ENCODE measurements at places on chromosomes 6 and 20.

- no peak for DNase-seq
These were observed 7.8 kb downstream of the NAA20 start for GRCh38 chr20:20024942-20025341.

GRCh38 chr6:2688401-2689064, 62.2 kb downstream of the MYLK4 start:
- no peak for DNase-seq

DNA sequence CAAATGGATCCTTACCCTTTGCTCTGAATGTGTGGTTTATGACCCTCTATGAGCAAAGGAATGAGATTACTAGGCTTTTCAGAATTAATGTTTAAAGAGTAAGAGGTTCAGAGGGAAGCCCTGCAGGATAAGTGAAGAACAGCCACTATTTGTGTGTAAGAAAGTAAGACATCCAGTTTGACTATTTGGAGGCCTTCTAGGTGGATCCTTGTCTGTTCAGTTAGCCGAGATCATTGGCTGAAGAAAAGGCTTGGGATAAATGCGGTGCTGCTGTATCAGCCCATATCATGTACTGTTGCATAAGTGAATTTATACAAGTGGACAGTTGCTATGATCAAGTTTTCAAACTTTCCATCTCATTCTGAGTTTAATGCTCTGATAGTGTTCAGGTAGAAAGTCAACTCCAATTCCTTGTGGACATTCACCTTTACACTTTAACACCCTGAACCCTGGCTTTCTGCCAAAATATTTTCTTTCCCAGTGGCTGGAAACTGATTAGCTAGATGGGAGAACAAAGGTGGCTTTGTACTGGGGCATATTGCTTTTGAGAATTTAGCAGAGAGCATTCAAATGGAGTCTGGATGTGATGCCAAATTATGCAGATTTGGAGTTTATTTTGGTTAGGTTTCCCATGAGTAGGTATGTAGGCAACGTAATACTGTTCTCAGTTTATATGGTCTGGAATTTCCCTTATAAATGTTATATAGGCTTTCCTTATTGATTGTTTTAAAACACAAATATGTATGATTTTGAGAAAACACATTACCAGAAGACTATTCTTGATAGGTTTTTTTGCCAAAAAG, 15.0 kb downstream of the PARD6B start:
- DNase-seq = no peak

- DNase-seq = no peak
These were observed 191.7 kb upstream of the RIN2 start for GRCh38 chr20:19566226-19566945.

DNA sequence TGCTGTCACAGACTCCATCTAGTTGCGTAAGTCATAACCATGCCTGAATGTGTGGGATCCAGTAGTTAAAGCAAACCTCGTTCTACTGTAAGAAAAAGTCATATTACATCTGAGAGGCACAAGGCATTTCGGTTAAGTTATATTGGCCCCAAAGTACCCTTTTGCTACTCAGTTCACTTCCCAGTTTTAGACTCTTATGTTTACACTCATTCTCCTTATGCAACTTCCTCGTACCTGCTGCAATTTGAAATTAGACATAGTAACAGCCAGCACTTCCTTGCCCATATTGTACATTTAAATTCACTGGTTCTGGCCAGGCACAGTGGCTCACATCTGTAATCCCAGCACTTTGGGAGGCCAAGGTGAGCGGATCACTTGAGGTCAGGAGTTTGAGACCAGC, 37.0 kb downstream of the PEX7 start:
- DNase-seq = no peak

DNA sequence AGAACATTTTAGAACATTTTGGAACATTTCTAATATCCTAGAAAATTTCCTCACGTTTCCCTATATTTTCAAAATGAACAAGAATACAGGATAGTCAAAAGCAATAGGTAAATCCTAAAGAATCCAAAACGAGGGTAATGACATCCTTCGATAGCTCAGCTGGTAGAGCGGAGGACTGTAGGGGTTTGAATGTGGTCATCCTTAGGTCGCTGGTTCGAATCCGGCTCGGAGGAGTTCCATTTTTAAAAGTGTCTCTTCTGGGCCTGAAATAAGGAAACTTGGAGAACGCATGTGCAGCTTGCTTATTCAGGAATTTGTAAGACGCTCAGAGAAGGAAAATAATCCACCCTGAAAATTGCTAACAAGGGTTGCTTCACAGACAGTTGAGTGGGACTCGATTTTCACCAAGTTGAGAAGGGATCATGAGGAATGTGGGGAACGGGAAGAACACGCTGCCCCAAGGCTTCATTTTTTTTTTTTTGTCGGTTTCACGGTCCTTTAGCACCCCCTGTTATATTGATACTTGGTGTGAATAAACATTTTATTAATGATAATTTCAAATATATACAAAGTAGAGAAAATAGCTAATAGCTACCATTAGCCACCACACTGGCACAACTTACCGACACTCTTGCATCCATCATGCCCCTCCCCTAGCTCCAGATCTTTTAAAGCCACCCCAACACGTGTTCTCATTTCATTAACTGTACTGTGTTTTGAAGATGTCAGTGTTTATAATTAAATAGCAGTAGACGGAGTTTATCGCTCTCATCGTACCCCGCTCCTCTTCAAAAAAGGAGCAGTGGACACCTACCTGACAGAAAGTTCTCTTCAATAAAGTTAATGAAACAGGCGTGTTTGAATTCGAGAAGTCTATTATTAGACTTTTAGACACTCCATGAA, 1.8 kb upstream of the ABT1 start:
- DNase-seq = peak; percentile 25

GRCh38 chr20:45552456-45552855, 5.3 kb upstream of the EPPIN start:
- no peak for DNase-seq

- DNase-seq = no peak
These were observed 82.2 kb upstream of the CDH4 start for GRCh38 chr20:61169874-61170273.

GRCh38 chr20:63826753-63827152, 4.3 kb downstream of the ZBTB46 start:
- DNase-seq = no peak

- DNase-seq = no peak
These were observed 14.4 kb downstream of the TAB2 start for GRCh38 chr6:149331871-149332270.

DNA sequence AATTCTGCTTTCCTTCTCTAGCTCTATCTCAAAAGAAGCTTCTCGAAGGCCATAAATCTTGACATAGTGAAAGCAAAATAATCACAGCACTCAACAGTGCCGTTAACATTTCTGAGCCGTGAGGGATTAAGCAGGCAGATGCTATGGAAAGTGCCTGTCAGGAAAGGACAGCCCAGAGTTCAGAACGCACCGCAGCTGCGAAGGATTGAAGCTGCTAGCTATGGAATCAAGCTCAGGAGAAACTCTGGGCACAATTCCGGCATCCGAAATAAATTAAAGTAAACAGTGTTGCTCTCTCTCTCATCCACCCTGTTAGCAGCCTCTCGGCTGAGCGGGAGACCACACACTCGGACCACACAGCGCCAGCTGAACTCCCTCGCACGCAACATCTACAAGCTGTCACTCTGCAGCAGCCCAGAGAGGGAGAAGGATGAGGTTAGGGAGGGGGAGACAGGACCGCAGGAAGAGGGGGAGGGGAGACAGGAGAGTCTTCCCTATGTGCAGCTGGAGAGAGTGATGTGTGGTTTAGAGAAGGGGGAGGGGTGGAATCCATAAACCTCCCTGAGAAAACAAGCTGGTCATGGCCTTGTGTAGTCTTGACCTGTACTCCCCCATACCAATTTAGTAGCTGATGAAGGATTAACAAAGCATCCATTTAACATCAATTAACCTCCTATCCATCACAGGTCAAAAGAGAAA, 9.0 kb downstream of the EXOC2 start:
- DNase-seq = no peak

GRCh38 chr20:1897541-1897940, 2.3 kb downstream of the SIRPA start:
- DNase-seq = no peak

GRCh38 chr6:34021554-34022190, 124.2 kb downstream of the GRM4 start:
- DNase-seq = no peak

- DNase-seq = no peak
These were observed 20.1 kb upstream of the FAM83C start for GRCh38 chr20:35312318-35312717.

GRCh38 chr20:10111139-10111958, 76.6 kb downstream of the ANKEF1 start:
- no peak for DNase-seq

GRCh38 chr6:6695625-6696276, 107.2 kb downstream of the LY86 start:
- DNase-seq = peak; percentile 64

- DNase-seq = no peak
These were observed 37.7 kb downstream of the ADGRF1 start for GRCh38 chr6:47004463-47004862.

DNA sequence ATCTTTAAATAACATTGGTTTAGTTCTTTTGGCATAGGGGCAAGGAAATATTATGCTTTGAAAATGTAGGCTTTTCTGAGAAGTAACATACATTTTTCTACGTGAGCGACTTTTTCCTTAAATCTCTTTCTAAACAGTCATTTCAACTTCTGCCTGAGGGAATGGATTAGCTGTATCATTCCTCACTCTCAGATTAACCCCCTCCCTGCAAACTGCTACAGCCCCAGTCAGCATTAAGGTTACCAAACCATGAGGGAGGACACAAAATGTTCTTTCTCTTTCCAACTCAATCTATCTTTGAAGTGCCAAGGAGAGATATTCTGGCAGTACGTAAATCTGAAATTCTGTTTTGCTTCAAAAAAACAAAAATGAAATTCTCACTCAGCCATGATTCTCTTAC, 231.3 kb upstream of the FLRT3 start:
- DNase-seq = no peak

DNA sequence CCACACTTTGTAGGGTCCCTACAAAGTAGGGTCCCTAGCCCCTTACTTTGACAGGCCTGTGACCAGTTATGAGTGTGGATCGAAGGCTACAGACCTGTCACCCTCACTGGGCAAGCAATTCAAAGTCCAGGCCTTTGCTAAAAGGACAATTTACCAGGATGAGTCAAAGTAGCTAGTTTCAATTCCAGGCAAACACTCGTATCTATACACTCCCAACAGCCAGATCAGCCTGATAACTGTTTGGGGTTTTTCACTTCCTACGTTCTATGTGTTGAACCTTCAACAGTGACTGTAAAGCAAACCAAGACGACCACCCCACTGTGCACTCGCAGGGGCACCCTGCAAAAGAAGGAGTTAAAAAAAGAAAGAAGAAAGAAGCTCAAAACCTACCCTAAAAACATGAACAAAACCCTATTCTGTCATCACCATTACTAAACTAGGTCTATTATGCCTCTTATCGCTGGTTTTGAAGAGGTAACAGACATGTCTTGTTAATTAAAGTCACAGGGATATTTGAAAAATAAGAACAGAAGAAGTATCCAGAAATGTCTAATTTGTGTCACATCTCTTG, 3.2 kb downstream of the GFOD1 start:
- DNase-seq = no peak

DNA sequence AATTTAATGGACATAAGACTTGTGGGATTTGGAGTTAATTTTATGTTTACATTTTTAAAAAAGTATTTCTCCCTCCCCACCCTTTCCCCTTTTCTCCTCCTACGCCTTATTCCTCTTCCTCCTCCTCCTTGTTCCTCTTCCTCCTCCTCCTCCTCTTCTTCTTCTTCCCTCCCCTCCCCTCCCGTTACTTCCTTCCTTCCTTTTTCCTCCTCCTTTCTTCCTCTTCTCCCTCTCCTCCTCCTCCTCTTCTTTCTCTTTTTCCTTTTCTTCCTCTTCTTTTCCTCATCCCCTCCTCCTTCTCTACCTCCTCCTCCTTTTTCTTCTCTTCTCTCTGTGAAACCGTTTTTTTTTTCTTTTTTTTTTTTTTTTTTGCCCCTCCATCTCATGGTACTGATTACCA, 139.6 kb downstream of the EYA4 start:
- no peak for DNase-seq

GRCh38 chr6:91088976-91089375, 502.1 kb upstream of the MAP3K7 start:
- no peak for DNase-seq

- DNase-seq = no peak
These were observed 64.5 kb downstream of the JAG1 start for GRCh38 chr20:10609276-10609675.

- no peak for DNase-seq
These were observed 293.0 kb upstream of the CNR1 start for GRCh38 chr6:88459189-88459588.

GRCh38 chr20:7094438-7094997, 327.0 kb downstream of the BMP2 start:
- DNase-seq = peak; percentile 18

DNA sequence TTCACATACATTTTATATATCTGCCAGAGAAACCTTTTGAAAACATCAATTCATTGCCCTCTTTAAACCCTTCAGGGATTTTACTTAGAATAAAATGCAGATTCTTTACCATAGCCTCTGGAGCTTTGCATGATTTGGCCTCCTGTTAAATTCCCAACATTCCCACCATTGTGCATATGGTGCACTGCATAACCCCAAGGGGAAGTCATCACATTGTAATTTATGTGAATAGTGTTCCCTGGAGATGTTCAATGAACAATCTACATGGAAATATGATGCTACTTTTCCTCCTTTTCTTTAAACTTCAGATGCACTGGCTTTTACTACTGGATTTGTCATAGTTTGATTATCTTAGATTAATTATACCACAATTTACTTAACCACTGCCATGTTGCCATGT, 94.7 kb downstream of the PHF3 start:
- no peak for DNase-seq

GRCh38 chr6:32148289-32149091, 3.2 kb downstream of the PRRT1 start:
- DNase-seq = peak; percentile 85

DNA sequence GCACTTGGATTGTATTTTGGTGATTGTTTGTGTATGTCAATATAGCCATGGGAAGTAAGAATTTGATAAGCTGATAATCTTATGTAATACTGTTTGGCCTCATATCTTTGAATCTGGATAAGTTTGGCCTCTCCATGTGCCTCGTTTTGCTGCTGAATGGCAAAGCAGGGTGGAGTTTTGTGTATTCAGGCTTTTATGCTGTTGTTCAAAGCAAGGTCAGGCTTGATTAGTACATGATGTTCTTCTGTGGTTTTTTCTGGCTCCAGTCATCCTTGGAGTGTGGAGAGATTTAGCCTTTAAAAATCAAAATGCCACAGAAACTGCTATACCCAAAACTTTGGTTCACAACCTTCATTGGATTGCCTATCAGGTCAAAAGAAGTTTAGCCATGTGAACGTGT, 728.9 kb upstream of the GJE1 start:
- no peak for DNase-seq

GRCh38 chr20:50313827-50314677, 123.4 kb downstream of the CEBPB start:
- DNase-seq = no peak

- DNase-seq = no peak
These were observed 31.3 kb downstream of the STX11 start for GRCh38 chr6:144181639-144182038.

DNA sequence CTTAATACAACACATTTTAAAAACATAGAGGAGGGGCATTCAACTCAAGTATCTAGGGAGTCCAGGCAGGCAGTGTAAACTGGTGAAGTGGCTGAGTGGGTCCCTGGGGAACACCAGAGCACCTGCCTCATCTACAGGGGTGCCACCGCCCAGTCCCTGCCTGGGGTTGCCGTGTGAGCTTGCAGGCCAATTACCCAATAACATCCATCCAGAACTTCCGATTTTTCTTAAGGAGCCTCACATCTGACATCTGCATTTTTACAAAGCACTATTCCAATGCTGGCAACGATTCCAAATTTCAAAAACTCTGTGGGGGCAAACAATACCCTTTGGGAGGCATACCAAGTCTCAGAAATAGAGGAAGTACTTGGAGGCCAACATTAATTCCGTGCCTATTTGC, 288.4 kb upstream of the TSHZ2 start:
- no peak for DNase-seq

Measured in hematopoietic multipotent progenitor cell treated with erythropoietin and hydrocortisone succinate and interleukin-3 and kit ligand, for 17 days (in vitro differentiated cells).